ENCODE measurements at places on chromosomes 3 and 15.

- DNase-seq, result no peak
Measured at GRCh38 chr3:194284351-194284750, 66.8 kb downstream of the CPN2 start.

DNA sequence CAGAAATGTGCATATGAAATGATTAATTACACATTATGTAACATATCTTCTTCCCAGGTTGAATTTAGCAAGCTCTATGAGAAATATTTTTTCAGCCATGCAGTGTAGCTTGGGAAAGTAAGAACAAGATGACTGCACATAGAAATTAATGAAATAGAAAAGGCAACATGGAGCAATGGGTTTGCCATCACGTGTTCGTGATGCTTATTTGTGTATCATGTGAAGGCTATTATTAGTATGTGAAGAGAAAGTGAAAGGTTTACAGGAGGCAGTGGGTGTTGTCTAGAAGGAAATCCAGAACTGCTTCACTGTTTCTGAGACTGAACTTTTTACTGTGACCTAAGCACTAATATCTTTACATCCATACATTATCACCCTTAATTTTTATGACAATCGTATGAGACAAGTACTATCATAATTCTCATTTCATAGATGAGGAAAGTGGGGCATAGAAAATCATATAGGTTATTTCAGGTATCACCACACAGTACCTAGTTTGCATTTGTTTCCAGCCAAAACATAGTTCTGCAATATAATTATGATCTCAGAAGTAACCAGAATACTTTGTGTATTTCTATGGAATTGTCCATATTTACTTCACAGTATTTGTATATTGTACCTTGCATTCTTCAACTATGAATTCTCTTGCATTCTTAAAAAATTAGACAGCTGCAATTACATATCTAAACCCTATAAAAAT, 14.9 kb downstream of the SERPINI1 start:
- DNase-seq, result no peak

DNA sequence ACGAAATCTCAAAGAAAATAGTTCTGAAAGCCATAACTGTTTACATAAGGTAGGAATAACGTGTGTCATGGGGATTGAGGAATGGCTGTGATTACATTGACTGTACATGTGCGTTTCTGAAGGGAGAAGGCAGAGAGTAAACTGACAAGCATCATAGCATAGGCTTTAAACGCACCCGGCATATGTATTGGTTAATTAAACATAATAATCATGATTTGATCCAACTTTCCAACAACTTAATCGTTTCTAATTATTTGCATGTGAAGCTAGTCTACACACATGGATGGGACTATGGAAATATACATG, 3.3 kb downstream of the TMEM108 start:
- DNase-seq, result no peak

DNA sequence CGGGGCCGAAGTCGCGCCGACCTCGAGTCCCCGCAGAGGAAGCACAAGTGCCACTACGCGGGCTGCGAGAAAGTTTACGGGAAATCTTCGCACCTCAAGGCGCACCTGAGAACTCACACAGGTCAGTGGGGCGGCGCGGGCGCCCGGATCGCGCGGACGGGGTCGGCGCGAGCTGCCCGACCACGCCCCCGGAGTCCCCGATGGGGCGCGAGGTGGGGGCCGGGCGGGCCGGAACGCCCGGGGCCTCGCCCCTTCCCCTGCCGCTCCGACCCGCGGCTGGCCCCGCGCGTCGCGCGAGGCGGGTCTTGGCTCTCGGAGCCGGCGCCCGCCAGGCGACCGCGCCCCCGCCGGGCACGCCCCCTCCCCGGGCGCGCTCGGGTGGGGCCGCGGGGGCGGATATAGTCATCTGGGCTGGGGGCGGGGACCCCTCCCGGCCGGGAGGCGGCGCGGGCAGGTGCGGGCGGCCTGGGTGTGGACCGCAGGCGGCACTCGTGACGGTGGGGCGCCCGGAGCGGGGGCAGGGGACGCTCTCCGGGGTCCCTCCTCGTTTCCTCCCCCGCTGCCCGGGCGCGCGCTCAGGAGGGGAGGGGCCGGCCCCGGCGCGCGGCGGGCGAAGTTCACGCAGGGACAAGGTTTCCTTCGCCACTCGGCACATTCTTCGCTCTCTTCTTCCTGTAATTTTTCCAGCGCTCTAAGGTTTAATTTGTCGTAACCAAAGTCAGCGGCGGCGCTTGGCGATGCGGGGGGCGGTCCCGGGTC, 1.2 kb downstream of the KLF13 start:
- peak; percentile 39 for DNase-seq

DNA sequence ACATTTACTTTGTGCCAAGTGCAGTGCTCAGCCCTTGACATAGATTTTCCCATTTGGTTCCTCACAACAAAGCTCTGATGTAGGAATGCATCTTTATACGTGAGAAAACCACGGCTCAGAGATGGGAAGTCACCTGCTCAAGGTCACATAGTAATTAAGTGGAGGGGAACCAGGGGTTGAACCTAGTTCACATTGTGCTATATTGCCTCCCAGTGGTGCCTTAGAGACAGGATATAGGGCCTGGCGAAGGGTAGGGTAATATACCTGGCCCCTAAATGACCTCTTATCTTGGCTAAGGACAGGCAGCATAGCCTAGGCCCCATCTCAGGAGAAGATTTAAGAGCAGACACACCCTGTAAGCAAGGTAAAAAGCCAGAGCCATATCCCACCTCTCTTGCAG, 71.5 kb downstream of the FOXP1 start:
- DNase-seq, result no peak

- DNase-seq, result no peak
Measured at GRCh38 chr15:26197719-26198118, 334.6 kb upstream of the ATP10A start.

DNA sequence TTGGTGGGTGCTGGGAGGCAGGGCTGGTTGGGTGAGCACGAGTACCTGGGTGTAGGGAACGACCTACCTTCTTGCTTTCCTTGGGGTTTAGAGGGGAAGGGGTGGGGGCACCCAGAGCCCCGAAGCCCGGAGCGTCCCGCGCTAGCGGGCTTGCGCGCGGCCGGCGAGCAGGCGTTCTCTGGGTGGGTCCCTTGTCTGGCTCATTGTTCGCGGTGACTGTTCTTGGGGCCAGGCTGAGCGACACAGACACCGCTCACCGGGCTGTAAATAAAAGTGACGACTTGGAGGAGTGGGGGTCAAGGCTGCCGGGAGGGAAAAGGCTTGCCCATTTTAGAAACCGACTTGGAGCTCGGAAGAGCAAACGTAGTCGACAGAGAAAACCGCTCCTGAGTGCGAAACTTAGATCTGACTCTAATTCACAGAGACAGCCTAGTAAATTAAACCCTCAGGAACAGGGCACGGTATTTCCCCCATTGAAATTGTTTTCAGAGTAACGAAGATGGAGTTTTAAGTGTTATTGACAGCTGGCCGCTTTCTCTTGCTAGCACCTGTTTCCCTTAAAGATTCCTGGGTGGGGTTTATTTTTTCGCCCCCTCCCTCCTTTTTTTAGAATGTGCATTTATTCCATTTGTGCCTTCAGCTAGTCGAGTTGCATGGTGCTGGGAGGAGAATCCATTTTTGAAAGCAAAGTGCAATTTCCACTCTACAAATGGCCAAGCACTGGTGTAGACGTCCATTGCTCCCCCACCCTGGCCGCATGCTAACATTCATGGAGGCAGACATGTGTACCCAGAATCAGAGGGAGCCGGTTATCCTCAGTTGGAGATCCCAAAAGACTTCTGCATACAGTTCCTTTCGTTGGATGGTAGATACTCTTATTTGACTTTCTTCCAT, 532.1 kb upstream of the SEMA6D start:
- no peak for DNase-seq

DNA sequence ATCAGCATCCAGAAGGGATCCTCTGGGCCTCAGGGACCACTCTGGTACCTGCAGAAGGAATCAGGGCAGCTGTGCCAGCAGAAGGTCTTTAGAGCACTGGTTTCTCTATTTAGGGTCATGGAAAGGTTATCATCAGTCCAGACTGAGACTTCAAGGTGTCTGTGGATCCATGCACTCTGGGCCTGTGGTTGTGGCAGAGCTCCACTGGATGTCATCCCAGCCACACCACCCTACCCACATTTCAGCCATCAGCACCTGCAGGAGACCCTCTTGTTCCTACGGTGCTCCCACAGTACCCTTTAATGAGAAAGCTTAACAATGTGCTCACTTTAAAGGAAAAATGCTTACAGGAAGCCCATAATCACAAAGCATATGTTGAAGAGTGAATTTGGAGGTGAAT, 603.4 kb upstream of the CCDC54 start:
- DNase-seq, result no peak

DNA sequence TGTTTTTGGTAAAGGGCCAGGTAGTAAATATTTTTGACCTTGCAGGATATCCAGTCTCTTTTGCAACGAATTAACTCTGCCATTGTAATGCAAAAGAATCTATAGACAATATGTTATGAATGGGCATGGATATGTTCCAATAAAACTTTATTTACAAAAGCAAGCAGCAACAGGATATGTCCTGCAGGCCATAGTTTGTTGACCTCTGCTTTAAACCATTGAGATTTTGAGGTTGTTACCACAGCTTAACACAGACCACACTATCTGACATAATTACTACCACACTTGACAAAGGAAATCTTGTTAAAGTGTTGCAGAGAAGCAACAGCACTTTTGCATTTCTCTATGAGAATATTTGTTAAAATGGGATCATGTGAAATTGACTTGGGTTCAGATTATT, 349.3 kb downstream of the ERC2 start:
- no peak for DNase-seq

- DNase-seq, result no peak
Measured at GRCh38 chr15:25053000-25053815, 98.4 kb downstream of the SNRPN start.

DNA sequence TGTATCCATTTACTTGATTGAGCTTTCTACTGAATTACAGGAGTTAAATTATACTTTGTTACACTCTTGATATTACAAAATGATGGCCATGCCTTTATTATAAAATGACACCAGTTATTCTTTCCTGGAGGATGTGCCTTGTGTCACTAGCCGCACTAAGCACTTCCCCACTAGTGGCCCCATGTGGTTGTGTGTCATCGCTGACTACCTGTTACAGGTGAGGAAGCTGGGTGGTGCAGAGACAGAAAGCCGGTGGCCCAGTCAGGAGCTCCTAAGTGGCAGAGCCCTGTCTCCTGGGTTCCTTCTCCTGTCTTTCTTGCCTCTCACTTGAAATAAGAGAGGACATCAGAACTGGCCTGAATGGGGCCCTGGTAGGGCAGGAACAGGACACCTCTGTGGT, 96.8 kb downstream of the IGF1R start:
- no peak for DNase-seq

- peak; percentile 68 for DNase-seq
Measured at GRCh38 chr3:36906504-36907149, 38.2 kb downstream of the TRANK1 start.

DNA sequence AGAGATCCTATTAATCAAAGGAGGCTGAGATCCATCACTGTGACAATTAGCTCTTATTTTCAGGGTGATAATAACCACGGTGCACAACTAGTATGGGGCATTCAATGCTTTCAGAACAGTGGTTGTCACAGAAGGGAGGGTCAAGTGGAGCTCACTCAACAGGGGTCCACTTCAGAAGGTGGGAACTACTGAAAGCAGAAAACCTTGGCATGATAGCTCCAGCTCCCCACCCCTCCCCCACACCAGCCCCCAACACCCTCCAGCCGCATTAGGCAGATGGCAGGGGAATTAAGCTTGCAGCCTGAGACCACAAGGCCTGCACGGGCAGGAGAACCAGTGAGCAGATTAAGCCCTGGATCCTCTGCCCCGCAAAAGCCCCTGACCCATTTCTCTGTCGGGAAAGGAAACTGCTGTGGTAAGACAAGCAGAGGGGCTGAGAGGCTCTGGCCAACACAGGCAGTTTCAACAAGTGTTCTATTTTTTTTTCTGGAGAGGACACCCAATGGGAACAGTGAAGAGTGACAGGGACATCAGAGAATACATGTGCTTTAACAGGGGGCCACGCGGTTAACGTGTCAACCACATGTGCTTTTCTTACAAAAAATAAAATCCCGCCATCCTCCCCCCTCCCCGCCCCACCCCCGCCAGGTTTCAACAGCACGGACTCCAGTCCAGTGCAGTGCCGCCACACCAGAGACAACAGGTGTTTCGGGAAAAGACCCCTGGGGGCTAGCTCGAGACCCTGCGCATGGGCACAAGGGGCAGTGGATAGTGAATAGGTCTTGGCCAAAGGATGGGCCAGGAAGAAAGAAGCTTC, 997 bp downstream of the FYCO1 start:
- no peak for DNase-seq

- peak; percentile 9 for DNase-seq
Measured at GRCh38 chr3:132354916-132355702, 37.9 kb downstream of the ACP3 start.

DNA sequence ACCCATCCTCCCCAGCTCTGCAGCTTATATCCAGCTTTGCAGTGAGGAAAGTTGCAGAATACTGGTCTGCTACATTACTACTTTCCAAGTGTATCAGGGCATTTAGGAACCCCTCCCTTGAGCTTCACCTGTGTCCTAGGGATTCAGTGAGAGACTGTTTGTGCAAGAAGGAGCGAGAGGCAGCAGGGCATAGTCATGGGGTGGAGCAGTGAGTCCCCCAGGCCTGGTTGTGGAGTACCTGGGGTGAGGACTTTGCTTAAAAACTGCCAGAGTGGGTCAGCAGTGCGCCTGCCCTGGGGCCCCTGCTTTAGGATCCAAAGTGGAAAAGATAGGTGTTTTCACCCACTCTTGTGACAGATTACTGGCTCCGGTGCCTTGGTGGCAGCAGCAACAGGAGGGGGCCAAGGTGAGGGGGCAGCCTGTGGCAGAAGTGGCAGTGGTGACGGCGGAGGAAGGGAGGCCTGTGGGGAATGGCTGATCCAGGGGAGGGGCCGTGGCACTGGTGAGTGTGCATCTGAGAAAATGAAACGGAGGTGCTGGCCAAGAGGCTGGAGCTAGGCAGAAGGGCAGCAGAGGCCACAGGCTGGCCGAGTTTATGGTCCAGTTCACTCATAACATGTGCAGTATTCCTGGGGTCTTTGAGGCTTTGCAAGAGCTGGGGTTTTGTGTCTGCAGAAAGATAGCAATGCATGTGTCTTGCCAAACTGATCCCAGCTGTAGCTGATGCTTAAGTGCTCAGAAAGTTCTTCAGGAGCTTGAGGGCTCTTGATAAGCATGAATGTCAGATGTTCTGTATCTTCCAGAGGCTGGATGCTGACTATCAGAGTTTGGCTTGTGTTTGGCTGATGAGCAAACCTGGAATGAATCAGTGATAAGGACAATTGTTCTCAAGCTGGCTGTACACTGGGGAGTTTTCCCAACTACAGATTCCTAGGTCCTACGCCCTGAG, 43.4 kb downstream of the GOLGA6A start:
- DNase-seq, result peak; percentile 96

- no peak for DNase-seq
Measured at GRCh38 chr15:31296219-31296645, 30.4 kb upstream of the KLF13 start.

DNA sequence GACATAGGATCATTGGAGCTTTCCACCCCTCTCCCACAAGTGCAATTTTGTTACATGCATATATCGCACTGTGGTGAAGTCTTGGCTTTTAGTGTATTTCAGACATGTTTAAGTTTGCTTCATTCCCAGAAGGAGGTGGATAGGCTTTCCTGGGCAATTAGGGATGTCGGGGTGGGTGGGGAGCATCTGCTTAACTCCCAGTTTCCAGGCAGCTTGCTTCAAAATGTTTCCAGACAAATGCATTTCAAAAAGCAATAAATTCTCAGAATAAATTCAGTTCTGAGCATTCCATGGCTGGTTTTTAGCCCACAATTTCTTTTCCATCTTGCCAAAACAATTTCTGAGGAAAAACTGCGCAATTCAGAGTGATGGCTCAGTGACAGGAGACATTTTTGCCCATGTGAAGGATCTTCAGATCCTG, 227.7 kb upstream of the ZPLD1 start:
- peak; percentile 57 for DNase-seq
